Cerebellum (tissue), 4 donors: ENCODE measurements at places on chromosomes 7 and 10.
A peak's percentile ranks its signal among the peaks of the same experiment; 100 is the strongest.

- no peak for DNase-seq
Observed at GRCh38 chr10:114933588-114933987, 4.4 kb upstream of the TRUB1 start.

- DNase-seq, result no peak
Observed at GRCh38 chr10:29805134-29805723, 170.5 kb upstream of the SVIL start.

- DNase-seq, result no peak
Observed at GRCh38 chr7:140619176-140619575, 21.4 kb downstream of the DENND2A start.

DNA sequence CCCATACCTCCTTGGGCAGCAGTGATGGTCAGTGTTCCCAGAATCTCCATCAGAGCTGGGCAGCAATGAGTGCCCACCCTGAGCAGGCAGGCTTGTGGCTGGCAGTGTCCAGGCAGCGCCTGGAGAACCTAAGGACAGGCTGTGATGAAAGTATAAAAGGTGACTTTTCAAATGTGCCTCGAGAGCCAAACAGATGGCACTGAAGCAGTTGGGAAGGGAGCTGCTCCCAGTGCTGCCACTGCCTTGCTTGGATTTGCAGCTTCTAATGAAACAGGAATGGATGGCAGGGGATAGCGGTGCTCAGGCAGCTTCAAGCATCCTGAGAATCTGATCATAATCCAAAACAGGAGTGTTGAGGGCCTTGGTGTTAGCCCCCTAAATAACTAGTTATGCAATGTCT, 179.8 kb upstream of the AOAH start:
- DNase-seq, result peak; percentile 67

- no peak for DNase-seq
Observed at GRCh38 chr7:24304494-24305095, 20.6 kb downstream of the NPY start.

GRCh38 chr10:30819341-30820181, 190.0 kb upstream of the LYZL2 start:
- no peak for DNase-seq

DNA sequence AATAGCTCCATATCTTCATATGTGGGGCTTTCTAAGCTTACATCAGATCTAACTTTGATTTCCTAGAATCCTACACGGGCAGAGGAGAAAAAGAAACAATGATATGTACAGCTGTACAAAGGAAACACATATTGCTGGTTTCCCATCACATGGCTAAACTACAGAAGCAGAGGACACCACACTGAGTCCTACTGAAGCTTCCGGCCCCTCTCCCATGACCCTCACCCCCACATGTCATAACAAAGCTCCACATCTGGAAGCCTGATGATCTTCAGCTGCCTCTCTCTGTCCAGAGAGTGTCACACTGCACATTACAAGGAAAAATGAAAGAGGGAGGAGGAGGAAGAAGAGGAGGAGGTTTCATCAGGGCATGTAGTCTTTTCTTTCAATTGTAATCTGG, 14.0 kb downstream of the SLC16A12 start:
- DNase-seq, result no peak
